ENCODE measurements at places on chromosomes 2 and 18. TPM values are rescaled to one million over a fixed set of nuclear protein-coding genes. Genes with fewer than 3 reads are reported as not detected.
A peak's percentile ranks its signal among the peaks of the same experiment; 100 is the strongest.

DNA sequence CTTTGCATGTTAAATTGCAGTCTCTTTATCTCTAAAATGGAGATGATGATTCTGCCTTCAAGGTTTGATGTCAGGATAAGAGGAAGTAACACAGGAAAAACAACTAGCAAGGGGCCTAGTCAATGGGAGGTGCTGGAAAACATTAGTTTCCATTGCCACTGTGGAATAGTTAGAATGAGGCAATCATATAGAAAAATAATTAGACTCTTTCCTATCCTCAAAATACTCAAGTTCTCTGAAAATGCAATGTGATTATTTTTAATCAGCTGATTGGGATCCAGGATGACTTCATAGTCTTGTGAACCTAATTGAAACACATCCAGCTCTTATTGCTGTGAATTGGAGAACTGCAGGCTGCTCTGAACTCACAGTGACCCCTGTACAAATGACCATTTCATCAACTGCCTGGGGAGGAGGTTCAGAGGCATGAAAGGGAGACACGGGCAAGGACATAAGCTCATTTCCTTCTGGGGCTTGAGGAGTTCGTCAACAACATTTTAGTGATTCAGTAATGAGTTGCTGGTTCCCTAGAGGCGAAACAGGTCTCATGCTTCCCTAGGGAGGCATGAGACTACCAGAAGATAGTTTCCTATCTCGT lies 422.5 kb downstream of the LPIN1 start:
- H3K27ac ChIP-seq: peak overlapping the region; percentile 61
- no peak overlapping the region for H3K4me3 ChIP-seq
- no peaks in the 10 kb centered on the region for H3K36me3 ChIP-seq
- DNase-seq: no peak
- H3K27me3 ChIP-seq: no peaks in the 10 kb centered on the region
- peaks cover 29% of the 10 kb centered on the region for H3K4me1 ChIP-seq

DNA sequence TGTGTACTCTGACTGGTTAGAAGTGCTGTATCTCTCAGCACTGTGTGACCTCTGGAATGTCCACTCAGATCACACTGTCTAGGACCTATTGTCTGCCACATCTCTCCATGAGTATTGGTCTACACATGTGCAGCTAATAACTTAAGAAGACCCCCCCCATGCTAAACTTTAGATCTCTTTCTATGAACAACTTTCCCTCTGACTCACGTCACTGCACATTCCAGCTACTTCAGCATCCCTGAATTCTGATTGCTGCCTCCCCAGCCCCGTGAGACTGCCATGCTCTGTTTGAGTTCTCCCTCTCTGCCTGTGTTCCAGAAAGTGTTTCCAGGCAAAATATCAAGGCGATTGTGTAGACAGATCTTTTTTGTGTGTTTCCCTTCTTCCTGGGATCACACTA lies 41.8 kb downstream of the RAPGEF4 start:
- H3K4me1 ChIP-seq: no peaks in the 10 kb centered on the region
- H3K27me3 ChIP-seq: no peaks in the 10 kb centered on the region
- no peak overlapping the region for H3K27ac ChIP-seq
- H3K4me3 ChIP-seq: no peak overlapping the region
- H3K36me3 ChIP-seq: no peaks in the 10 kb centered on the region

The SEMA4F gene
- total RNA-seq: 3.9 TPM

The C18orf54 gene
- 0.41 TPM for total RNA-seq

The SERPINB3 gene
- not detected for total RNA-seq

DNA sequence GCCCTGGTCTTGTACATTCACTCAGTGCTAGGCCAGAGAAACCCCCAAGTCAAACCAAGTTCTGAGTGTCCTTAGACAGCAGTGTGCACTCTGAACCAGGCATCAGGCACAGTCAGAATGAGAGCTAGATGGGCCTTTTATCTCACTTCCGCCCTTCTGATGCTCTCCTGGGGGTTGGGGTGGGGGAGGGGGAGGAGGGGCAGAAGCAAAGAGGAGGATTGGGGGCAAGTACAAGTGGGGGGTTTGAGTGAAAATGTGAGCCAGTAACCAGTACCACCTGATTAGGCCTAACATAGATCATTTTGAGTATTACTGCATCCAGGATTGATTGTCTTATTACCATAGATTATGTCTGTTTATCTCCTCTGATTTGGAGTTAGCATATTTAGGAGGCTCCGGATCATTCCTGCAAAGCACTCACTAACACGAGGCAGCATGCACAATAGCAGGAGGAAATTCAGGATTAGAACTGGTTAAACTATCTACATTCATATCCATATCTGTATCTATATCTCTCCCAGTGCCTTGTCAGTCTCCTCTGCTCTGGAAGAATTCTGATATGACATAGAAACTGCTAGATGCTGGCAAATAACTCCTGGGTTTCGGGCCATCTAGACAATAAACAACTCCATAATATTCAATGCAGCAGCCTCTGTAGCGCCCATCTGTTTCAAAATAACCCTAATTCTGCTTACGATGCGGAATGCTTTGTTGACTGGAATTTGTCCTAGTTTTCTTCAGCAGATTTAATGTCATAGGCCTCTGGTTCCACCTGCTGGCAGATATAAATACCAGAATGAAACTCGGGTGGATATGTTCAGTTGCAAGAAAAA lies 149.1 kb downstream of the RHBDD1 start:
- no peak overlapping the region for H3K27ac ChIP-seq
- no peaks in the 10 kb centered on the region for H3K36me3 ChIP-seq
- H3K4me1 ChIP-seq: no peaks in the 10 kb centered on the region
- no peak for DNase-seq
- no peak overlapping the region for H3K4me3 ChIP-seq
- H3K27me3 ChIP-seq: no peaks in the 10 kb centered on the region

- no peak for DNase-seq
- H3K36me3 ChIP-seq: no peaks in the 10 kb centered on the region
- no peak overlapping the region for H3K4me3 ChIP-seq
- H3K27me3 ChIP-seq: no peaks in the 10 kb centered on the region
Measured at GRCh38 chr2:28273751-28274150, 118.9 kb upstream of the FOSL2 start.

GRCh38 chr2:219294356-219295351 lies 14.5 kb downstream of the PTPRN start:
- H3K4me1 ChIP-seq: peaks cover 14% of the 10 kb centered on the region
- peak overlapping the region; percentile 89 for H3K27ac ChIP-seq
- no peaks in the 10 kb centered on the region for H3K27me3 ChIP-seq

Measured in right atrium auricular region (tissue), 2 donors.